ENCODE measurements at places on chromosomes 2 and 18. TPM values are rescaled to one million over a fixed set of nuclear protein-coding genes. Genes with fewer than 3 reads are reported as not detected.

Gene CRIM1
- polyA plus RNA-seq, result 168 TPM

DNA sequence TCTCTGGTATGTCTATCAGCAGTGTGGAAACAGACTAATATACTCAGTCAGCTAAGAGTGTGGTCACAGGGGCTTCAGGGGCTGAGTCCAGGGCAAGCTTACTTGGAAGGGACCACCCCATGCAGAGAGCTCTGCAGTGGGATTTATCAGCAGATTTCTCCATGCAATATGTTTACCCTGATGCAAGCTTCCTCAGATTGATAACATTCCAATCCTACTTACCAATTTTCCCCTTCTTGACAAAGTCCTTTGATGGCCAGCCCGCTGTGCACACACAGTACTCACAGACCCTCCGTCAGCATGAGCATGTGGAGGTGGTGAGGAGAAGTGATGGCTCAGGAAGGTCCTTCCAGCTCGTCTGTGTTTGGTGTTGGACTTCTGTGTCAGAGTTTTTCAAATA, 51.8 kb downstream of the SH3RF3 start:
- no peak for DNase-seq

GRCh38 chr2:170943041-170943440, 14.0 kb downstream of the GORASP2 start:
- DNase-seq, result no peak

GRCh38 chr2:106038601-106039375, 155.3 kb downstream of the UXS1 start:
- no peak for DNase-seq

Gene DPYSL5
- polyA plus RNA-seq, result not detected

GRCh38 chr2:235658351-235659174, 164.7 kb downstream of the AGAP1 start:
- DNase-seq, result no peak
